SK-N-DZ (cell line): ENCODE measurements at places on chromosomes 2 and 18.

- DNase-seq: no peak
Observed at GRCh38 chr18:73124175-73124574, 256.4 kb upstream of the NETO1 start.

GRCh38 chr2:230869914-230870543 lies 5.3 kb downstream of the ITM2C start:
- DNase-seq: peak; percentile 18

DNA sequence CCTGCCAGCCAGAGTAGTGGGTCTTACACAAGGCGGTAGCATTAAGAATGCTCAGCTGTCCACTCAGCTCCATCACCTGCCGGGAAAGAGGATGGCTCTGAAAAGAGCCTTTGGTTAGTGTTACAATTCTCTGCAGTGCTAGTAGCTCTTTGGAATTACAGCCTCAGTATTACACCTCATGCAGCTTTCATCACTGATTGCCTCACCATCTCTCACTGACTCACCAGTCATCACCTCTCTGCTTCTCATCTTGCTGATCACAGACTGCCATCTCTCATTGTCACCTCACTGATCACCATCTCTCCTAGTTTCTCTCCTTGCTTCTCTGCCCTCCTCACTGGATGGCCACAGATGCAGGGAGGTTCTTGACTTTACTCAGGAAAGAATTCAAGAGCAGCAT lies 573.5 kb upstream of the SETBP1 start:
- no peak for DNase-seq

GRCh38 chr18:63005306-63005705 lies 290.0 kb downstream of the PHLPP1 start:
- no peak for DNase-seq

DNA sequence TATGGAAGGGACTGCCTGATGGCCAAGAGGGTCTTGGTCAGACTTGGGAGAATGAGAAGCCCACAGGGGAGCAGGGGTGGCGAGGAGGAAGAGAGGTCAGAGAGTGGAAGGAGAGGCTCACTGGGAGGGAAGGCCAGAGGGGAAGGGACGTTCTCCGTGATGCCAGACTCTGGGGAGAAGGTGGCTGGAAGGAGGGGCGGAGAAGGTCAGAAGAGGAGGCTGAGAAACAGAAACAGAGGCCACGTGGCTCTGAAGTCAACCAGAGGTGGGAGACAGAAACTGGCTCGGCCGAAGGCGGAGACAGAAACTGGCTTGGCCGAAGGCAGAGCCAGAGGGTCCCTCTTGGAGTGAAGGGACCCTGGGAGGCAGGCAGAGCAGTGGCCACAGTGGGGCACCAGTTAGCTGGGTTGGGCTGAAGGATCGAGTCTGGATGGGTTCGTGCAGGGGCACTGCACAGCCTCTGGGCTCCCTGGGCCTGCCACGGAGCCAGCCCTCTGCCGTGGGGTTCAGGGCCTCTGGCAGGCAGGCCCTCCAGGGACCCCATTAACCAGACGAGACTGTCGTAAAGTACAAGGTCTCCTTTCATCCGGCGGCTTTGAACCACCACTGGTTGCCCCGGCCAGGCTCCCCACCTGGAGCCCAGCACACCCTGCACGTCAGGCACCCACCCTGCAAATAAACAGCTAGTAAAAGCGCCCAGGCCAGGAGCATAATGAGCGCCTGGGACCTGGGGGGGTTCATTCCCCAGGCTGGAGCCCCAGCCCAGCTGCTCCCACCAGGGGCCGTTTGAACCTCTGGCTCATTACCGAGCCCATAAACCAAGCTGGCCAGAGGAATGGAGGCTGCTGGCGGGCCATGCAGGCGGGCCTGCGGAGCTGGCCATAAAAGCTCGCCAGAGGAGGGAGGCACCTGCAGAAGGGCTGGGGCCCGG lies 218.8 kb downstream of the DYSF start:
- no peak for DNase-seq

DNA sequence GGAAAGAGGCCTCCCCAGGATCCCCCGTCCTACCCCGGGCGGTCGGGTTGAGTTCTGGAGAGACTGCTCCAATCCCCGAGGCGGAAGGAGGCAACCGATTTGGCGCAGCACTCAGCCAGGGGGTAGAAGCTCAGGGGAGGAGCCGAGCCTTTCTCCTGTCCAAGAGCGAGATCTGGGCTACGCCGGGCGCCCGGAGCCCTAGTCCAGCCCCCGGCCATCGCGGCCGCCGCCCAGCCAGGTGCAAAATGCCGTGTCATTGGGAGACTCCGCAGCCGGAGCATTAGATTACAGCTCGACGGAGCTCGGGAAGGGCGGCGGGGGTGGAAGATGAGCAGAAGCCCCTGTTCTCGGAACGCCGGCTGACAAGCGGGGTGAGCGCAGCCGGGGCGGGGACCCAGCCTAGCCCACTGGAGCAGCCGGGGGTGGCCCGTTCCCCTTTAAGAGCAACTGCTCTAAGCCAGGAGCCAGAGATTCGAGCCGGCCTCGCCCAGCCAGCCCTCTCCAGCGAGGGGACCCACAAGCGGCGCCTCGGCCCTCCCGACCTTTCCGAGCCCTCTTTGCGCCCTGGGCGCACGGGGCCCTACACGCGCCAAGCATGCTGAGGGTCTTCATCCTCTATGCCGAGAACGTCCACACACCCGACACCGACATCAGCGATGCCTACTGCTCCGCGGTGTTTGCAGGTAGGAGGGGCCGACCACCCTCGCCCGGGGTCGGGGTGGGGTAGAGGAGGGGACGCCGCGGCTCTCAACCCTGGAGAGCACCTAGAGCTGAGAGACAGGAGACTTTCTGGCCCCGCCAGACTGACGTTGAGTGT lies at the start of gene DYSF:
TSS of gene DYSF (plus strand) at position 158 of the 817 bp plus-strand sequence.
- DNase-seq: no peak

- no peak for DNase-seq
Observed at GRCh38 chr2:226977775-226978190, 141.9 kb downstream of the RHBDD1 start.

- DNase-seq: no peak
Observed at GRCh38 chr2:236517251-236518031, 52.2 kb upstream of the ACKR3 start.

GRCh38 chr2:241616168-241617125 lies 20.5 kb downstream of the THAP4 start:
- DNase-seq: no peak

GRCh38 chr18:10138719-10139118 lies 224.9 kb downstream of the VAPA start:
- no peak for DNase-seq

DNA sequence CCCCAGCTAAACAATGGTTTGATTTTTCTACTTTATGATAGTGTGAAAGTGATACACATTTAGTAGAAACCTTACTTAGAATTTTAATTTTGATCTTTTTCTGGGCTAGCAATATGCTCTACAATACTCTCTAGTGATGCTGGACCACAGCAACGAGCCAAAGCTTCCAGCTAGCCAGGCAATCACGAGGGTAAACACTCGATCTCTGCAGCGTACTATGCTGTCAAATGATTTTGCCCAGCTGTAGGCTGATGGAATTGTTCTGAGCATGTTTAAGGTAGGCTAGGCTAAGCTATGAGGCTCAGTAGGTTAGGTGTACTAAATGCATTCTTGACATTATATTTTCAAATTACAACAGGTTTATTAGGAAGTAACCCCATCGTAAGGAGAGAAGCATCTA lies 207.5 kb downstream of the LRRTM4 start:
- no peak for DNase-seq

DNA sequence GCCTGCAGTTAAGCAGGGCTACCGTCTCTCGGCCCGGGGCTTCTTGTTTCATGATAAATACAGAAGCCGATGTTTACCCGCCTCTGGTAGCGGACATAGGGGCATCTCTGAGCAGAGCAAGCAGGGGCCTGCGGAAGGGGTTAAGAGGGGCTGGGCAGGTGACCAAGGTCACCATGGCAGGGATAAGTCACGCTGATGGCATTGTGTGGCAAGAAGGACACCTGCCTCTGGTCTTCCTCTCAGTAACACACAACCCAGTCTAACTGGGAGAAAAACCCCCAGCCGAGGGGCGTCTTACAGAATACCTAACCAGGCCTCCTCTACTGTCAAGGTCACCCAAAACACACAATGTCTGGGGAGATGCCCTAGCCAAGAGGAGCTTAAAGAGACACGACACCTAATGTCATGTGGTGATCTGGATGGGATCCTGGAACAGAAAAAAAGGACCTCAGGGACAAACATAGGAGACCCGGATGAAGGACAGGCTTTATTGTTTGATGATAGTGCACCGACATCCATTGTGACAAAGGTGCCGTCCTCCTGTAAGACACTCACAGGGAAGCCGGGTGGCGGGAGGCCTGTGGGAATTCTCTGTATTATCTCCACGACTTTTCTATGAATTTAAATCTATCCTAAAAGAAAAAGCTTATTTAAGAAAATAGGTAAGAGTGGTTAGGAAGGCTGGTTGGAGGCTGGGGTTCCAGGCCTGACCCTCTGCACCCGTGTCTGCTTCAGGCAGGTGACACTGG lies 24.8 kb downstream of the SH3BP4 start:
- no peak for DNase-seq

GRCh38 chr2:119756837-119757236 lies 2.9 kb upstream of the PTPN4 start:
- no peak for DNase-seq

DNA sequence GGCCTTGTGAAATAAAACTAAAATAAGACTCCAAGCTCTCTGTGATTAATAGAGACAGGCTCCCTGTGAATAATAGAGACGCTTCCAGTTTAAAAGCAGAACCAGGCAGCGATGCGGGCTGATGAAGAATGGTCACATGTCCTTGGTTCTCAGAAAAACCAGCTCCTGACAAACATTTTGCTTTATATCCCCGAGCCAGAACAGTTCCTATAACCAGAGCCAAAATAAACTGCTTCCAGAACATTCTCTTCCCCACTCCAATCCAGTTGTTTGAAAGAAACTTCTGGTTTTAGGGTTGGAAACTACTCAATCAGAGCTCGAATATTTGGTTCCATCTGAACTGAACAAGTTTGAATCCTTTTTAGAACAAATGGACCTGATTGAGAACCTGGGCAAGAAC lies 213.7 kb downstream of the TSN start:
- DNase-seq: no peak

GRCh38 chr2:129821445-129821844 lies 158.0 kb upstream of the RAB6C start:
- no peak for DNase-seq

GRCh38 chr2:26144031-26144430 lies 28.9 kb upstream of the GAREM2 start:
- DNase-seq: no peak

DNA sequence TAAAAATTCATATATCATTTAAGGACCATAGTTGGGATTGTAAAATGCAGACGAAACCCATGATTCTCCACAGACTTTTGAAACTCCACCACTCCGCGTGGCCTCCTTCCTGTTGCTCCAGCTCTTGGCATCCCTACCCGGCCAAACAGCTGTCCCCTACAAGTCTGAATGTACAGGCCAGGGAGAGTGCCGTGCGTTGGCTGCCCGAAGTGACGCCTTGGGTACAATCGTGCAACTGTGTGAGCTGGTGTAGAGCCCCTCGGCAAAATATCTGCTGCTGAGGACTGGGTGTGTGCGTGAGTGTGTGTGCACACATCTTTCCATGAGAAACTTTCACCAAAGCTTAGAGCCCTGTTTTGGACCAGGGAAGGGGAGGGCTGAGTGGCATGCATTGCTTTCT lies 43.8 kb upstream of the ZNF516 start:
- DNase-seq: no peak

- DNase-seq: no peak
Observed at GRCh38 chr2:42886921-42887320, 94.5 kb upstream of the HAAO start.

- DNase-seq: no peak
Observed at GRCh38 chr18:10715791-10716190, 190.0 kb downstream of the NAPG start.

DNA sequence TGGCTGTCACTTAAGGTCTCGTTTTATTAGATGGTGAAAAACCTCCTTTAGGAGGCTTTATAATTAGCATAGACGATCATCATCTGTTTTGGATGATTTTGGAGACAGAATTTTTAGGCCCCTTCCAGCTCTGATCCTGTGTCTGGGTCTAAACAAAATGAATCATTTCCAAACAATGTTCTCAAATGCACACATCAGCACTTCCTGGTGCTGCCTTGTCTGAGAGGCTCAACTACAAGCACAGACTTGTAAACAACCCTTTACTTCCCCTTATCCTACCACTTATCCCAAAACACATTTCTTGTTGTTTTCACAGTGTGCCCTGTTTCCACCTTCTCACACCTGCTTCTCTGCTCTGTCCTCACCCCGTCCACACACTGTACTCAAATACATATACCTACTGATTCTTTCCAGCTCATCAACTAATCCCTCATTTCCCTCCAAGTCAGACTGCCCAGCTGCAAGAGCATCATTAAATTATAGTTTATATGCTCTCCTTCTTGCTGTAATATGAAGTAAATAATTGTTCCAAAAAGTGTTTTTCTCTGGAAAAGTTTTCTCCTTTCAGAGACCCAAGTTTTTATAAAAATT lies 71.2 kb upstream of the COL3A1 start:
- DNase-seq: no peak

- DNase-seq: no peak
Observed at GRCh38 chr18:25141399-25141798, 210.6 kb downstream of the ZNF521 start.

- DNase-seq: no peak
Observed at GRCh38 chr2:235098269-235098668, 146.5 kb downstream of the SH3BP4 start.

DNA sequence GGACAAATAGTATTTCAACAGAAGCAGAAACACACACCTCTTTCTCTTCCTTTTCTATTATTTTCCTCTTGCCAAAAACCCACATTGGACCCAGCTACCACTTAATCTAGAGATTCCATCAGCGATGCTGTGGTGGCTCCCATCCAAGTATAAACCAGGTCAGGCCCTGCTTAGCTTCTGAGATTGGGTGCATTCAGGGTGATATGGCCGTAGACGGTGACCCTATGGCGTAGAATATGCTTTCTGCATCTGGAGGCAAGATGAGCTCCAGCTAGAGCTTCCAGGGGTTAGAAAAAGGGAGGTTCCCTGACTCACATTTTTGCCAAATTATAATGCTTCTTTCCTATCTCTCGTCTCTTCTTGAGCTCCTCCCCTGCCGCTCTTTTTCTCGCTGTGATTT lies 66.5 kb downstream of the TNP1 start:
- DNase-seq: no peak

DNA sequence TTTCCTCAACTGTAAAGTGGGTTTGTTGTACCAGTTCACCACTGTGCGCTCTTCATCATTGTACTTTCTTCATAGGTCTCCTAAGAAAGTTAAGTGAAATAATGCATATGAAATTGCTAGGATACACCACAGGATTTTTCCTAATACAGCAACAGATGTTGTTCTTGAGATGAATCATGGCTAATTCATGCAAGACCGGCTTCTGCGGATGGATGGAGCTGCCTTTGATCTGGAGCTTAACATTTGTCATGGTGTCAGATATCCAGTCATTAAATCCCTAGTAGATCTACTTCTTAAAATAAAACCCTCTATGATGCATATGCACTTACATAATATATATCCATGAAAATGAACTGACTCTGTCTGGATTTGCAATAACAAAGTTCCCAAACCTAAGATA lies 114.1 kb downstream of the COL6A3 start:
- DNase-seq: no peak

DNA sequence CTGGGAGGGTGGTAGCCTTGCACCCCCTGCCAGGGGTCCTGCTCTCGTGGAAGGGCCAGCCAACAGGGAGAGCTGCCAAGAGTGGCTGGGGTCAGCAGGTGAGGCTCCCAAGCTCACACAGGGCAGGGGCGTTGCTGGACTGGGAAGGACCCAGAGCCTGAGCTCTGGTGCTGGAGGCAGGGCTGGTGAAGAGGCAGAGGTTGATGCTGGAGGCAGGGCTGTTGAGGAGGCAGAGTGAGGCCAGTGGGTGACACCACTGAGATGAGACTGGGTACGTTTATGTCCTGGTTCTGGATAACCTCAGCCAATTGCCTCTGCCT lies 7.0 kb downstream of the ADRA2B start:
- no peak for DNase-seq
